Gastrocnemius medialis (tissue), 4 donors: ENCODE measurements at places on chromosomes 12 and 14. TPM values are rescaled to one million over a fixed set of nuclear protein-coding genes. Genes with fewer than 3 reads are reported as not detected.

TMEM229B gene
- total RNA-seq, result 0.20 TPM

RNASE1 gene
- 198 TPM for total RNA-seq

SYNDIG1L gene
- total RNA-seq, result not detected

CBLN3 gene
- 0.24 TPM for total RNA-seq

SIX4 gene
- 62.6 TPM for total RNA-seq

MMP14 gene
- 29.7 TPM for total RNA-seq

ST8SIA1 gene
- total RNA-seq, result 0.17 TPM

SLC39A2 gene
- not detected for total RNA-seq

CMAS gene
- total RNA-seq, result 30.0 TPM

KRT75 gene
- total RNA-seq, result not detected

BIN2 gene
- total RNA-seq, result 1.1 TPM

DNA sequence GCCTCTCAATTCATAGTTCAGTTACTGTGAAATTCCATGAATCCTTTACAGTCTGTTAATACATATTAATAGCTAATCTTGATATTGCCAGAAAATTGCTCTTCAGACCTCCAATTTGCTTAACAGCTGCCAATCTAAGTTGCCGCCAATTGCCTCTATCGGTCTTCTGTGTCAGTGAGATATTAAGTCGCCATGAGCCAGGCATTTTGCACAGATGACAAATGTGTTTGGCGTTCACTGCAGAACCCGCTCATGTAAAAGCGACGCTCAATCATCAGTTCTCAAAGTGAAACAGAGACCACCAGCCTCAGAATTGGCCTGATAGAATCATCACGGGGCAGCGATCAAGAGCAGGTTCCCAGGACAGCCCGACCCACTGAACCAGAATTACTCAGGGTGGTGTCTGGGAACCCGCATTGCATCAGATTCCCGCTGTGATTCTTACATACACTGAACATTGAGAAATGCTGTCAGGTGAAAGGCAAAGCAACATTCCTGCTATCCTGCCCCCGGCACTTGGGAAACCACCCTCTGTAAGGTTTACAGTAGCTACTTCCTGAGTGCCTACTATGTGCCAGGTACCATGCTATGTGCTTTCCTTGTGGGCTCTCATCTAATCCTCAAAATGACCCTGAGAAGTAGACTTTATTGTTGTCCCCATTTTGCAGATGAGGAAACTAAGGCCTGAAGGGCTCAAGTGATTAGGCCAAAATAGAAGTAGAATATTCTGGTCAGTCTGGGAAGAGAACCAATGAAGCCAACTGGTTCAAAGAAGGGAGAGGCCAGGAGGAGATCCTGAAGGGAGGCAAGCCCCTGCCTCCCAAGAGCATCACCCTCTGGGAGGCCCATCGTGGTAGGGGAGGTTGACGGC, 216.4 kb downstream of the SLC41A2 start:
- DNase-seq, result no peak

DNA sequence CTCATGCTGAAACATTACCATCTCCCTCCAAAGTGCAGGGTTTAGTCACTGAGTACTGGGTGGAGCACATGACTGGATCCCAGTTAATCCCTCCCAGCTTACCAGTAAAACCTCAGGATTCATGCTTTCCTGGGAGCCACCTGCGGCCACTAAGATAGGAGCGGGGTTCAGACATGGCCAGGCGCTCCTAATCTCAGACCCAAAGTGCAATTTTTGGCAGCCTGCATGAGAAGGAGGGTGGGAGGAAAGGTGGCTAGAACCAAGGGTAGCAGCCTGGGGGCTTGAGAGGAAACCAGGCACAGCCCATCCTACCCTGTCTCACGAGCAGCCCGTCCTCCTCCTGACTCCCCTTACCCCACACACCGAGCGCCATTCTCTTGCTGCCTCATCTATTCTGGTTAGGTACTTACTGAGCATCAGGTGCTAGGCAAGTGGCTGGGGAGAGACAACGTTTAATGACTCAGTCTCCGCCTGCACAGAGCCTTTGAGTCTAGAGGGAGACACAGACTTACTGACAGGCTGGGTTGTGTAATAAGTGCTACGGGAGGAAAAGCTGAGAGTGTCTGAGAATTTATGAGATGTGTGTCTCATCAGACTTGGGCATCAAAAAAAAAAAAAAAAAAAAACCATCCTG, 9.9 kb downstream of the GPRC5A start:
- peak; percentile 50 for DNase-seq
- H3K4me3 ChIP-seq, result no peak overlapping the region
- no peaks in the 10 kb centered on the region for H3K4me1 ChIP-seq
- H3K36me3 ChIP-seq, result no peaks in the 10 kb centered on the region
- H3K27me3 ChIP-seq, result no peaks in the 10 kb centered on the region

GRCh38 chr14:33486332-33486890, 464.5 kb downstream of the EGLN3 start:
- no peaks in the 10 kb centered on the region for H3K27me3 ChIP-seq
- no peaks in the 10 kb centered on the region for H3K36me3 ChIP-seq
- H3K4me1 ChIP-seq, result no peaks in the 10 kb centered on the region
- DNase-seq, result no peak
- H3K27ac ChIP-seq, result no peak overlapping the region

DNA sequence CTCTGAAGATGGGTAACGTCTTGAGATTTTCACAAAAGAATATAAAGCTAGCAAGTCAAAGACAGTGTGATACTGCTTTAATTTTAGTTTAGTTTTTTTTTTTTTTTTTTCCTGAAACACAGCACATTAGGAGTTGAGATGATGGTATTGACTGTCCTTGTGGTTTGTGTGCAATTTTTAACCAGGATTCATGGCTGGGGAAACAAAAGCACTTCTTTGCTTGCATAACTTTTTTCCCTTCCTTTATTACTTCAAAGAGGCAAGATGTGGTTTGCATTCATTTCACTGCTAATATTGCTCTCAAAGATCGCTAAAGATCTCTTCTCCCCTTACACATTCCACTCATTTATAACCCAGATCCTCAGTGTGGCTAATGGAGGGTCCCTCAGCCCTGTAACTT, 157.1 kb upstream of the PZP start:
- H3K4me3 ChIP-seq, result no peak overlapping the region
- H3K4me1 ChIP-seq, result no peaks in the 10 kb centered on the region
- H3K36me3 ChIP-seq, result no peaks in the 10 kb centered on the region
- no peaks in the 10 kb centered on the region for H3K27me3 ChIP-seq
- DNase-seq, result no peak

DNA sequence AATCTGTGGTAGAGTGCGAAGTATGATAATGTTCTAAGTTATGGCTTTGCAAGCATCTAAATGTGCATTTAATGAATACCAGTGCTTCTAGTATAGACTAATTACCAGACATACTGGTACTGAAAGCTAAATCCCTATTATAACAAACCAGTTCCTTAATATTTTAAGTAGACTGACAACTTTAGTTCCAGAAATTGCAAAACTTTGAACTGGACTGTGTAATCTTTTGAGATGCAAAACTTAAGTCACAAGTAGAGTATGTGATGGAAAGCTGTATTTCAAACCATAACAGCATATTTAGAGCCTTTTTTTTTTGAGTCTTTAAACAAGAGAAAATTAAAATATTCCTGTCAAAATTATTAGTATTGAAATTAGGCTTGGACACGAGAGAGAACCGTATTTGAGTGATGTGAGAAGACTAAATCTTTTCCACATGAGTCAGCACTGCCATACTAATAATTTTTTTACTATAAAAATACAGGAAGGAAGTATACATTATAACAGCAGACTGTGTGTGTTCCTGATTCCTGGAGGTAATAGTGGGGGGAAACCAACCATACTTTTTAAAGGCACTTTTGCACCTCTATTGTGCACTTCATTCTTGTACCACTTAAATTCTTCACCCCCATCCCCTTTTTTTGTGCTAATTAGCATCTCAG, 45.5 kb downstream of the PPM1A start:
- H3K27me3 ChIP-seq, result no peaks in the 10 kb centered on the region
- no peak overlapping the region for H3K4me3 ChIP-seq
- no peaks in the 10 kb centered on the region for H3K4me1 ChIP-seq
- peaks cover 30% of the 10 kb centered on the region for H3K36me3 ChIP-seq
- no peak for DNase-seq

GRCh38 chr14:56057767-56058166, 60.4 kb upstream of the PELI2 start:
- H3K4me3 ChIP-seq, result no peak overlapping the region
- no peaks in the 10 kb centered on the region for H3K36me3 ChIP-seq
- no peaks in the 10 kb centered on the region for H3K27me3 ChIP-seq
- H3K27ac ChIP-seq, result no peak overlapping the region
- DNase-seq, result no peak

DNA sequence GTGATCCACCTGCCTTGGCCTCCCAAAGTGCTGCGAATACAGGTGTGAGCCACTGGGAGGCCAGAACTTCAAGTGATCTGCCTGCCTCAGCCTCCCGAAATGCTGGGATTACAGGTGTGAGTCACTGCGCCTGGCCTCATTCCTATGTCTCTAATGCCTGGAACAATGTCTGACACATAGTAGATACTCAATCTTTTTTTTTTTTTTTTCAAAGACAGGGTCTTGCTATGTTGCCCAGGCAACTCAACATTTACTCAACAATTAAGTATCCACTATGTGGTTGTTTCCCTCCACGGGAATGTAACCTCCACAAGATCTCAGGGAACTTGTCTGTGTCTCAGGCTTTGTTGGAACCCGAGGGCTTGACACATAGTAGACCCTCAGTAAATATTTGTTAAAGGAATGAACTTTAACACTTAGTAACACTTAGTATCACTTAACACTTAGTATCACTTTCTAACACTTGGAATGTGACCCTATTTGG, 3.0 kb upstream of the TMEM120B start:
- H3K4me1 ChIP-seq, result peaks cover 12% of the 10 kb centered on the region
- H3K4me3 ChIP-seq, result no peak overlapping the region
- no peaks in the 10 kb centered on the region for H3K36me3 ChIP-seq
- DNase-seq, result no peak
- peak overlapping the region; percentile 100 for H3K27ac ChIP-seq

DNA sequence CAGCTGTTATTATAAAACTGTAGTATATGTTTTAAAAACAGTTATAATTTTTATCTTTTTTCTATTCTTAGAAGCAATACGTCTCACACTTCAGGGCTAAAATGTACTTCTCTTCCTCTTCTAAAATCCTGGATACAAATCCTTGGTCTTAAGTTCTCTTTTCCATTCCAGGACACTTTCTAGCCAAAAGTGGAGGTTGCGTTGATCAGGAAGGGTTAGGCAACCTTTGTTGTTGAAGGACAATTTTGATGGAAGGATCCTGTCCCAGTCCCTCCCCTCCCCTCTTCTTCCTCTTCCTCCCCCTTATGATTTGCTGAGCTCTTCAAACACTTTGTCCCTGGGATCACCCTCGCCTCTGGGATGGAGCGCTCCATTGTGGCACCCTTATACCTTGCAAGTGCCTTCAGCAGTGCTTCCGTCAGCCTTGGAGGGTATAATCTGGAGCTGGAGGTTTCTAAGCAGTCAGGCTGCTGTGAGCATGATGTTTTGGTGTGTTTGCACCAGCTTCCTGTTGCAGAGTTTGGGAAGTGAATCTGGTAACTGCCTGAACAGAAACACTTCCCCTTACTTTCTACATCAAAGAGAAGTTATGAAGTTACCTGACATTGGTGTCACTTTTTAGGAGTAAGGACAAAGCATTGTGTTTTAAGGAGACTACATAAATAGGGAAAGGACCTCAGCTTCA, 87.4 kb upstream of the SLC38A2 start:
- no peaks in the 10 kb centered on the region for H3K27me3 ChIP-seq
- DNase-seq, result no peak
- peaks cover 50% of the 10 kb centered on the region for H3K4me1 ChIP-seq
- no peak overlapping the region for H3K4me3 ChIP-seq
- H3K27ac ChIP-seq, result peak overlapping the region; percentile 82
- no peaks in the 10 kb centered on the region for H3K36me3 ChIP-seq

- no peaks in the 10 kb centered on the region for H3K27me3 ChIP-seq
- no peak overlapping the region for H3K4me3 ChIP-seq
- H3K36me3 ChIP-seq, result no peaks in the 10 kb centered on the region
- no peaks in the 10 kb centered on the region for H3K4me1 ChIP-seq
- DNase-seq, result no peak
- H3K27ac ChIP-seq, result no peak overlapping the region
Measured at GRCh38 chr12:16324272-16324671, 23.2 kb upstream of the MGST1 start.

- H3K4me3 ChIP-seq, result no peak overlapping the region
- no peaks in the 10 kb centered on the region for H3K4me1 ChIP-seq
- H3K27ac ChIP-seq, result no peak overlapping the region
- no peak for DNase-seq
- H3K27me3 ChIP-seq, result no peaks in the 10 kb centered on the region
Measured at GRCh38 chr12:107992870-107993451, 136.1 kb upstream of the WSCD2 start.

DNA sequence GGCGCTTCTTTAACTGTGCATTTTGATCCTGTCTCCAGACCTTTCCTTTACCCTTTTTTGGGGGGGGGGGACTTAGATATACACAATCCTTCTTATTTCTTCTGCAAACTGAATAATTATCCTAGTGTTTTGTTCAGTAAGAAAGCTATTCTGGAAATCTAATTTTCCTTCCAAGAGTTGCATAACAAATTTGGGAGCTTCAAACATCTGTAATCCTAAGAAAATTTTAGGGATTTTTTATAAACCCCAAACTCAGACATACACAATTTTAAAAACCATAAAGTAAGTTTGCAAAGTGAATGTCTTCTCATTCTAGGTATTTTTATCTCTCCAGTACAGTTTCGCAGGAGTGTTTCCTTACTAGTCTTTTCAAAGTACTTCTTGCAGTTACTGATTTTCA, 182.7 kb upstream of the E2F7 start:
- no peak overlapping the region for H3K4me3 ChIP-seq
- H3K27me3 ChIP-seq, result no peaks in the 10 kb centered on the region
- no peak overlapping the region for H3K27ac ChIP-seq
- DNase-seq, result no peak
- no peaks in the 10 kb centered on the region for H3K4me1 ChIP-seq

- peak; percentile 62 for DNase-seq
- no peaks in the 10 kb centered on the region for H3K36me3 ChIP-seq
- peaks cover 10% of the 10 kb centered on the region for H3K4me1 ChIP-seq
Measured at GRCh38 chr14:61025251-61026223, 44.5 kb downstream of the SLC38A6 start.

GRCh38 chr12:86837246-86837645, 581.1 kb upstream of the MGAT4C start:
- H3K4me3 ChIP-seq, result no peak overlapping the region
- no peaks in the 10 kb centered on the region for H3K36me3 ChIP-seq
- no peak for DNase-seq
- H3K27ac ChIP-seq, result no peak overlapping the region
- H3K27me3 ChIP-seq, result no peaks in the 10 kb centered on the region
- H3K4me1 ChIP-seq, result no peaks in the 10 kb centered on the region

DNA sequence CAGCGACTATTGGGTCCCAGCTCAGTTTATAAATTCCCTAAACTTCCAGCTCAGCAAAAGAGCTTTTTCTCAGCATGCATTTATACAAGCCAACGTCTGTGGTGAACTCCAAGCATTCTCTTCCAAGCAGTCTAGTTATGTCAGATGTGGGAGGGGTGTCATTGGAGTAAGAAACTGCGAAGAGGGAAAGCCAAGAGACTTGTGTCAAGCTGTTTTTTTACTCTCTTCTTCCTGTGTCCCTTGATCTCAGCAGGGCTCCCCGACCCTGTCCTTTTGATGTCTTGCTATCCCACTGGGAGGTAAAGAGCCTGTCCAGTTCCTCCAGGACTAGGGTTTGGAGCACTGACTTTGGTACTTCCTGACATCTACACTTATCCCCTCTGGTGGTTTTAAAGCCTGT, 69.0 kb downstream of the PPM1H start:
- peaks cover 5% of the 10 kb centered on the region for H3K4me1 ChIP-seq
- no peaks in the 10 kb centered on the region for H3K27me3 ChIP-seq
- no peak for DNase-seq
- no peaks in the 10 kb centered on the region for H3K36me3 ChIP-seq
- peak overlapping the region; percentile 18 for H3K27ac ChIP-seq
- no peak overlapping the region for H3K4me3 ChIP-seq

- no peaks in the 10 kb centered on the region for H3K27me3 ChIP-seq
- DNase-seq, result no peak
- H3K4me1 ChIP-seq, result peaks cover 18% of the 10 kb centered on the region
- no peak overlapping the region for H3K4me3 ChIP-seq
- no peaks in the 10 kb centered on the region for H3K36me3 ChIP-seq
Measured at GRCh38 chr14:95293449-95293848, 26.3 kb downstream of the CLMN start.
